Stimulated activated CD8-positive, alpha-beta memory T cell treated with anti-CD3 and anti-CD28 coated beads, Interleukin-4, amount 100 ng/mL, for 4 hours (primary cell): ENCODE measurements at places on chromosomes 13 and 19.

DNA sequence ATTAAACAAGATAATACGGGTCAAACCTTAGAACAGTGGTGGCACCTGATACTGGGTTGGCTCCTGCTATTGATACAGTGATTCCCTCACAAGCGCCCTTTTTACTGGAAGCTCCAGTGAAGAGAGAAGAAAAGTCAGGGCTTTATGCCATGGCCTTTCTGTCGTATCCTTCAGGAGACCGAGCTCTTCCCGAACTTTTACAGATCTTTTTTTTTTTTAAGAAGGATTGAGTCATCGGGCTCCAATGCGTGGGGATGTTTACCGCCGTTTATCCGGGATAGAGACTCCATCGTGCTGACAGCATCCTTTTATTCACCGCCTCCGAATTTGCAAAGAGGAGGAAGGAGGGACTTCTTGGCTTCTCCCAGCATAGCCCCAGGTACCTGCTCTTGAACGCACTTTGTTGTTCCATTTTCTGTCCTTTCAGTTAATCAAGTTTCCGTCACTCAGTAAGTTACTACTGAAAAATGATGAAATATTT, 574 bp downstream of the ZNF227 start:
- no peak for DNase-seq

DNA sequence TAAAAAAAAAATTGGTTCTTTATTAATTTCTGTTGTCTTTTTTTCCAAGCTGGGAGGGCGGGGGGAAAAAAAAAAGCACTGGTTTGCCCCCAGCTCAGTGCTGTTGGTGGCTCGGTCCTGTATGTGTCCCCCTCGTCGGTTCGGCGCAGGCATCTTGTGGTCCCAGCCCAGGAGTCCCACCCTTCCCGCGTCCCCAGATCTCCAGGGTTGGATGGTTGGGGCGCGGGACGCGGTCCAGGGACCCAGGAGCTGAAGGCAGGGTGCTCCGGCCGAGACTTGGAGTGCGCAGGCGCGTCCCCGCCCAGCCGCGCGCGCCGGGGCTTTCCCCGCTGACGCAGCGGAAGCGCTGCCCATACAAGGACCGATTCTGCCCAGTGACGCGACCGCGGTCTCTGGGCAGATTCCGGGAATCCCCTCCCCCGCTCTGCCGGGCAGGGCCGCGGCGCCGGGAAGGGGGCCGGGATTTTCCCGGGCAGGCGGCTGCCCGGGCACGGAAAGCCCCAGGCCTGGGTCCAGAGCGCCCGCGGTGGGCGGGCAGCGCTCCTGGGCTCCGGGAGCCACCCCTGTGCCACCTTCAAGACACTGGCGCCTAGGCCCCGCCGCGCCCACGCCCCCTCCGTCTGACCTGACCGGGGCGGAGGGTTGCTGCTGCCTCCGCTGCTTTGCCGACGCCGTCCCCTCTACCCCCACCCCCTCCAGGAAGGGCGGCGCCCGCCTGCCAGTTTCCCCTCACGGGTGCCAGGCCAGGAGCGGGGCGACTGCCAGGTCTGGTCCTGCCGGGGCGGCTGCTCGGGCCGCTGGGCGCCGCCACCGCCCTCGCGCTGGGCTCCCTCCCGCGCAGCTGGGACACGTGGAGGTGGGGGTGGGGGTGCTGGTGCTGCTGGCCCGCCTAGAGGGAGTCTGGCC, 2.3 kb downstream of the JUNB start:
- peak; percentile 92 for DNase-seq

- no peak for DNase-seq
These were observed 34.2 kb downstream of the RUBCNL start for GRCh38 chr13:46352805-46353204.

- no peak for DNase-seq
These were observed 788 bp upstream of the RTBDN start for GRCh38 chr19:12834976-12835757.

- no peak for DNase-seq
These were observed at the start of gene NOVA2 for GRCh38 chr19:45973553-45974338. Gene NOVA2 (minus strand): TSS chr19:45973865. CDS start chr19:45973351, 514 bp downstream.

DNA sequence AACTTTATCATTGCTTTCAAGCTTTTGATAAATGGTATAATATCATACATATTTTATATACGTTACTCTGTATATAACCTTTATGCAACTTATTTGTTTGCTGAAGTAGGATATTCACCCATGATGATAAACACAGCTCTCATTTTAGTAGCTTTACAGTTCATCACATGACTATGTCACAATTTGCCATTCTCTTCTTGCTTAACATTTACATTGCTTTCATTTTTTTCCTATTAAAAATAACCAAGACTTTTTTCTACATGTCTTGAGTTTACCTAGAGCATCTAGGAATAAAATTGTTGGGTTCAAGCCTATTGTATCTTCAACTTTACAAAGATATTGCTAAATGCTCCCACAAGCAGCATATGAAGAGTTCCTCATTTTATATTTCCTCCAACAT, 54.0 kb downstream of the KCNRG start:
- no peak for DNase-seq

- DNase-seq, result no peak
These were observed 153.8 kb upstream of the UBL3 start for GRCh38 chr13:30004204-30004603.

GRCh38 chr13:112722433-112723263, 32.8 kb downstream of the ATP11A start:
- DNase-seq, result no peak

- DNase-seq, result no peak
These were observed 7.1 kb upstream of the FUT5 start for GRCh38 chr19:5877427-5877826.

GRCh38 chr19:49560358-49560900, 19.9 kb downstream of the NOSIP start:
- no peak for DNase-seq

- no peak for DNase-seq
These were observed 119.6 kb downstream of the PRR20E start for GRCh38 chr13:57286511-57287098.

DNA sequence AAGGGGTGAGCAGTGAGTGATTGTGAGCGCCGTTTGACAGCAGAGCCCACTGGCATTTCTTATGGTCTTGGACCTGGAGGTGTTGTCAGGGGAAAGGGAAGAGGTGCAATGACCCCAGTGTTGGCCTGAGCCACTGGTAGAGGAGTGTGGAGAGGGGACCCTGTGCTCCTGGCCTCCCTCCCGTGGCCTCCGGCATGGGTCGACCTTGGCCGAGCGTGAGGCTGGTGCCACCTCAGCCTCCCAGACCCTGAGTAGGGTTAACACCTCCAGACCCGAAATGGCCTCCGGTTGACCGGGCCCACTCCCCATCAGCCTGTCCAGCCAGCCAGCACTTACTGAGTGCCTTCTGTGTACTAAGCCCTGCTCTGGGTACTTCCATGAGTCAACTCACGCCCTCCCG, 6.5 kb downstream of the TRAPPC5 start:
- DNase-seq, result no peak

DNA sequence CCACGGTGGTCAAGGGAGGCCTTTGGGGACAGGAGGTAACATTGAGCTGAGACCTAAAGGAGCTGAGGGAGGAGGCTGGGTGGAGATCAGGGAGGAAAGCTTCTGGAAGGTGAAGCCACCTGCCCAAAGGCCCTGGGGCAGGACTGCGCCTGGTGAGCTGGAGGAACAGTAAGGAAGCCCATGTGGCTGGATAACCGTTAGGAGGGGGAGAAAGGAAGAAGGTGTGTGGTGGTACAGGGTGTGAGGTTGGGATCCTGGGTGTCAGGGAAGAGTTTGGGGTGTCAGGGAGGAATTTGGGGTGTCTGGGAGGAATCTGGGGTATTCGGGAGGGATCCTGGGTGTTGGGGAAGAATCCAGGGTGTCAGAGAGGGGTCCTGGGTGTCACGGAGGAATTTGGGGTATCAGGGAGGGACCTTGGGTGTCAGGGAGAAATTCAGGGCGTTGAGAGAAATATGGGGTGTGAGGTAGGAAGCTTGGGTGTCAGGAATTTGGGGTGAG, 695 bp downstream of the TICAM1 start:
- DNase-seq, result no peak

DNA sequence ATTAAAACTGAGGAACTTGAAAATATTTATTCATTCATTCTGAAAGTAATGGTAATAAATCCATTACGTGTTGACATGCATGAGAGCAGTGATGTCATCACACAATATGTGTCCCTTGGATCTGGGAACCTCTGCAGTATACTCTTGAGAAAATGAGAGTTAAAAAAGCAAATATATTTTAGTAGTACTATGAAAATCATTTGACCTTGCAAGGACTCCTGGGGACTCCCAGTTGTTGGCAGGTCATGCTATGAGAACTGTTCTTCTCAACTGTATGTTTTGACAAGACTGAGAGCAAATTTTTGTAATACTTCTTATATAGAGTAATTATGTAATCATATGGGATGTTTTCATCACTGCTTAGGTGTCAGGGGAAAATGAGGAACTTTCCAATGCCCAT, 249.4 kb downstream of the PCCA start:
- DNase-seq, result no peak

DNA sequence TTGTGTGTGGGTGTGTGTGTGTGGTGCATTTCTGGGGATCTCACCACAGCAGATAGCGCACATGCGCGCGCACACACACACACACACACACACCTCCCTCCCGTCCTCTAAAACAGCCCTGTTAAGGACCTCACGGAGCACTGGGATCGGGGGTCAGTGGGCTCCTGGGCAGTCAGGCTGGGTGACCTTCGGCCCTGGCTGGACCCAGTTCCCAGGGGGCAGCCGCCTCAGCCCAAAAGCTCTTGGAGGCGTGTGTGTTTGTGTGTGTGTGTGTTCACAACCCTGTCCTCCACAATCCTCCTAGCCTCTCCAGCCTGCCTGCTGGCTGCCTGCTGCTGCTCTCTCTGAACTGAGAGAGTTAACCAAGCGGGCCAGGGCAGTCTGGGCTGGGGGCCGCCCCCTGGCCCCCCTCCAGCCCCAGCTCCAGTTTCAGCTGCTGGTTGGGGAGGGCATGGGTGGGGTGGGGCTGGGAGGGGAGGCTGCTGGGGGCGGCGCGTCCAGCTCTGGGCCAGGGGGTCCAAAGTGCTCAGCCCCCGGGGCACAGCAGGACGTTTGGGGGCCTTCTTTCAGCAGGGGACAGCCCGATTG, at the start of gene FXYD1:
Gene FXYD1, plus strand, starts transcription at position 520 of the 588 bp plus-strand sequence. CDS start 1,256 bp downstream, outside the sequence.
- no peak for DNase-seq

GRCh38 chr13:113001241-113002140, 32.5 kb downstream of the MCF2L start:
- no peak for DNase-seq

DNA sequence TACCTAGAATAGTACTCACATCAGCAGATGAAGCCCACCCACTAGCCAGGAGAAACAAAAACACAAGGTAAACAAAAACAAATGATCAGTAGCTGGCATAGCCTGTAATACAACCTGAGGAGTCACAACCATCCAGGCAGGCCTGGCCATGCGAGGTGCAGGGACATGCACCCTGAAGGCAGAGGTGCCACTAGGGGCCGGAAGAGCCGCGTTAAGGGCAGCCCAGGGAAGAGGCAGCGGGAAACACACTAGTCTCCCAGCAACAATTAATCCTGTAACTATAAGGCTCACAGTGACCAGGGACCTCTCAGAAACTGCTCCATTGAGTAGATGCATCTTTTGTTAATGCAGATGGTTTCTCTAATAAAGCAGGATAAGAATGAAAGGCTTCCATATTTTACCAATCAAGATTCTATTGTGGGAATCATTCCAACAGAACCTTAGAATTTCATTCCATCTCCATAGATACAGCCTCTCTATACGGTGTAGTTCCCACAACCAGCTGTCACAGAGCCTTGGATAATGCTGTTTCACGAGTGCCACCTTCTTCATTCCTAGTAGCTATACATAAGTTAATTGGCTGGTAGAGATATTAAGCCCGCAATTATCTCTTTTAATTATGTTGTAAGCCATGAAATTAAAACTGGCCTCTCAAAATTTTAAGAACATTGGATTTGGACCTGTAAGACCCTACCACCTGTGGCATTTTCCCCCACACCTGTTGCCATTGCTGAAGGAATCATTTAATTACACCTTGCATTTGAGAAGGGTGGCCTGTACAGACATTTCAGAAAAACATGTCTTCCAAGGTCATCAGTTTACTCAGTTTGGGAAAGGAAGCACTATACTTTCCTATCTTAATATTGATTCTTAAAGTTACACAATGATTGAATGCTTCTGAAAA, 28.7 kb downstream of the ANKRD10 start:
- DNase-seq, result no peak

DNA sequence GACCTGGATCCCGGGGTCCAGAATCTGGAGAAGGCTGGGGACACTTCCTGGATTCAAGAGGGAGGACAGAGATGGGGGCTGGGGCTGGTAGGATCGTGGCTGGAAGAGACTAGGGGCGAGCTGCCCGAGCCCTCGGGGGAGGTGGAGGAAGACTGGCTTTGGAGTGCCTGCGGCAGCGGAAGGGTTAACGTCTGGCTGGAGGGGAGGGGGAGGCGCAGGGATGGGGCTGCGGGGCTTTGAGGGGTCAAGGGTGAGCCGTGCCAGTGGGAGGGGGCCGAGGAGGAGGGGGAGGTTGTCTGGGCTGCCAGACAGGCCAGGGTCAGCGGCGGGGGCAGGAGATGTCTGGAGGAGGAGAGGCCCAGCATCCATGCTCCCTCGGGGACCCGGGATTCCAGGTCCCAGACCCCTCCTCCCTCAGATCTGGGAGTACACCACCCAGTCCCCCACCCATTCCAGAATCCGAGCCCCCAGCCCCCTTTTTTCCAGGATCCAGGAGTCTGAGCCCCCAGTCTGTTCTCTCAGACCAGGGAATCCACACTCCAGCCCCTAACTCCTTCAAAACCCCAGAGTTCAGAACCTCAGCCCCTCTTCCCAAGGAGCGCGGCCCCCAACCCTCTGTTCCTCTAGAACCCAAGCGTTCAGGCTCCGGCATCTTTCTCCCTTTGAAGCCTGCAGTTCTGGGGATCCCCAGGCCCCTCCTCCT, 3.2 kb upstream of the SPACA6 start:
- no peak for DNase-seq

- DNase-seq, result no peak
These were observed 5.0 kb downstream of the TLE5 start for GRCh38 chr19:3057275-3057714.

GRCh38 chr19:18908917-18909619, 10.1 kb downstream of the COPE start:
- DNase-seq, result no peak

DNA sequence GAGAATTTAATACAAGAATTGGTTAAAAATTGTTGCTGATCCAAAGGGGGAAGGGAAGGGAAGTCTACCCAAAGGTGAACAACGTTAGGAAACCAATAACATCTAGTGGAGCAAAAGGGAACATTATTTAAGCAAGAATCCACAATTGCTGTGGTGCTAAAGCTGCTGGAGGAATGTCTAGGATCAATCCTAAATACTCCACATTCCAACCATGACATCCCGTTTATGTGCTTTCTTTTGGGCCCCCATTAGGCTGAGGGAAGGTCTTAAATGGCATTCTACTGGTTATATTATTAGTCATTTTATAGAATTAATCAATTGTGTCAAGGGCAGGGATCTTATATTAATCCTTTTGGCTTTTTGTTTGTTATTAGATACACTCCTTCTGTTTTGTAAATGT, 39.9 kb upstream of the VWA8 start:
- DNase-seq, result no peak

DNA sequence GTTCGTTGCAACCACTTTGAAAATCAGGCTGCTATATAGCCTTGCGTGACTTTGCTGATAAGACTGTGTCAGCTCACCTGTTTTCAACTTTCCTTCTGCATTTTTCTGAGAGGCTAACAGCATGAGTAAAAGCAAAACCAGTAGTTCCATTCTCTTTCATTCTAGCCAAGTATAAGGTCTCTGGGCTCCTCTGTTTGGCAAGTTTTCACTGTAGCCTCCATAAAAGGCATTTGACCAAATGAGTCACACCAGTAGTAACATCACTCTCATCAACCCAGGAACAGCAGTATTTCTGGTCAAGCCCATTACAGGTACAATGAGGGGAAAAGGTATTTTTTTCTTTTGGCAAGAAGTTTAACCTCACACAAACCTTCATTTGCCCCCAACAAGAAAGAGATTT, 1149.8 kb upstream of the MIR17HG start:
- DNase-seq, result no peak

- no peak for DNase-seq
These were observed 185.4 kb upstream of the CSNK1A1L start for GRCh38 chr13:37290716-37291505.
